ENCODE measurements at places on chromosomes 2 and 18.

DNA sequence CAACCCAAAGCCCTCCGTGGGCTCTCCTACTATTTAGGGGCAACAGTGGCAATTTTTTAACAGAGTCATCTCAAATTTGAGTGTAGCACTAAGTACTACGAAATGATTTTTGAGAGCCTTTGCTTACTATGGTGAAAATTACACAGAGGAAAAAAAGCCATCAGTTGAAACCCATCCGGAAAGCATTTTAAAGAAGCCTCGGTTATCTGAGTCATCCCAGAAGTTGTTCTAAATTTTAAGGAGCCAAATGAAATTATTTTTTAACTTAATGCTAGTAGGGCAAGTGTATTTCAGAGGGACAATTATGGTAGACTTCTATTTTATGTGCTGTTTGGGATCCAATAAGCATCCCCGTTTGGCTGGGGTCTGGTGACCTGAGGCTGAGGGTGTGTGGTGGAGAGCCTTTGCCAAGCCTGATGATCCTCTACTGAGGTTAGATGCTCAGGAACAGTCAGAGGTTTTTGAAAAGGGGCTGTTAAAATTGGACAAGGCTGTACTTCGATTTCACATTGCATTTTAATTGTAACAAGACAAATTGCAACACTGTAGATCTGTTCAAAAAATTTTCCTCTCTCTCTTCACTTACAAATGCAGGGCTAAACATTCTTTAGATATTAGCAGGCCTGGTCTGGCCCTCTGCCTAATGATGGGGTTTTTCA, 47.0 kb downstream of the RAPGEF4 start:
- DNase-seq, result no peak

GRCh38 chr2:185128996-185129395, 530.7 kb downstream of the ZNF804A start:
- no peak for DNase-seq

DNA sequence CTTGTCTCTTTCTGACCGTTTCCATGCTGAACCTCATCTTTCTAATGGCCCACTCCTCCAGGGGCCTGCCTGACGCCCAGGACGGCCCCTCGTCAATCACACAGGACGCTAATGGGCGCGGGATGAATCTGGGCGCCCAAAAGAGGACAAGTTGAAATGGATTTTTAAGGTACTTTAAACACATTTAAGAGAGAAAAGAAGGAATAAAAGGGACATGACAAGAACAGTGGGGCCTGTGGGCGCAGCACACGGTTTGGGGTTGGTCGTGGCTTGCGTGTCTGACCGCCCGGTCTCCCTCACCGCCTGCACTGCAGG, 607 bp upstream of the UBE2F start:
- no peak for DNase-seq

GRCh38 chr2:118249531-118249930, 161.3 kb downstream of the INSIG2 start:
- no peak for DNase-seq
